Fibroblast of the conjunctiva (primary cell): ENCODE measurements at places on chromosomes 1 and 21.

- DNase-seq: no peak
Measured at GRCh38 chr1:243597383-243597782, 252.7 kb downstream of the AKT3 start.

GRCh38 chr1:160952129-160952510 is 2.5 kb downstream of the ITLN2 start:
- no peak for DNase-seq

GRCh38 chr21:33027401-33028286 is 1.9 kb downstream of the OLIG2 start:
- DNase-seq: no peak

GRCh38 chr1:223710179-223711133 is 1.9 kb upstream of the CAPN2 start:
- DNase-seq: no peak

GRCh38 chr1:168894397-168894903 is 165.4 kb upstream of the DPT start:
- DNase-seq: no peak

DNA sequence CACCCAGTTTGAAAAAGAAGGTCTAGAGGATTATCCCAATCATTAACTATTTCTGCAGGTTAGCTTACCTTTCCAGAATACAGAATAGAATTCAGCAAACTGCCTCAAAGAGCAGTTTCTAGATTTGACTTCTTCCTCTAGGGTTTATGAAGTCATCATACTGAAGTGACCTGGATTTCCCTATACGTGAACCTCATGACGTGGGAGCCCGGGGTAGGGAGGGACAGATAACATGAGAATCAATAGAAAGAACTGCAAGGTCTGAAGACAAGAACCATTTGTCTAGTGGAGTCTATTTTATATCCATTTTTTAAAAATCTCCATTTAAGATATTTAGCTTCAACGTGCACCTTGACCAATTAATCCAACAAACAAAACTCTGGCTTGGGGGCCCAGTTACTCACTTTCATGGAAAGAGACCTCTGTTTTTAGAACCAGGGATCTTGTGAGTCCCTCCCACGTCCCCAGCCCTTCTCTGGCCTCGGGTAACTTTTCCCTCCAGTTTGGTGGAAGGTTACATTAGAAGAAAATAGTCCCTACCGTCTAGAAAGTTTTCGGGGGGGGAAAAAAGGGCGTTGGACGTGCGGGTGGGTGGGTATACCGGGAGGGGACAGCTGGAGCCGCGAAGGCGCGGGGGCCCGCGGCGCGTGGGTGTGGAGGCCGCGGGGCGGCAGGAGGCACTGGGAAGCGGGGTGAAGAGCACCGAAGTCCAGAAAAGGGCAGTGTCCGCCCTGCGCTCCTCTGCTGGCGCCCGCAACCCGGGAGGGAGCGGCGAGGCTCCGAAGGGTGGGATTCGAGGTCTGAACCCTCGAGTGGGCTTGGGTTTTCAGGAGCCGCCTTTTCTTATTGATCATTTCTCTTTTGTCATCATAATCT is 13.8 kb upstream of the POGZ start:
- DNase-seq: no peak

- no peak for DNase-seq
Measured at GRCh38 chr1:23699280-23700179, 7.9 kb downstream of the RPL11 start.
